ENCODE measurements at places on chromosomes 3 and 15.

DNA sequence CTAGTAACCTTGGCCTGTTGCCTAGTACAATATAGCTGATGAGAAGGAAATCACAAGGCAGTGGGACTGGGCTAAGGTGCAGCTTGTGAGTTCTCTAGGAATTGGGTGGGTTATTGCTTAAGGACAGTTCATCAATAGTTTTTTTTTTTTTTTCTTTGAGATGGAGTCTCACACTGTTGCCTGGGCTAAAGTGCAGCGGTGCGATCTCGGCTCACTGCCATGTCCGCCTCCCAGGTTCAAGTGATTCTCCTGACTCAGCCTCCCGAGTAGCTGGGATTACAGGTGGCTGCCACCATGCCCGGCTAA lies 11.5 kb downstream of the ACKR2 start:
- DNase-seq = no peak

- DNase-seq = no peak
Observed at GRCh38 chr3:178393824-178394223, 142.4 kb upstream of the KCNMB2 start.

DNA sequence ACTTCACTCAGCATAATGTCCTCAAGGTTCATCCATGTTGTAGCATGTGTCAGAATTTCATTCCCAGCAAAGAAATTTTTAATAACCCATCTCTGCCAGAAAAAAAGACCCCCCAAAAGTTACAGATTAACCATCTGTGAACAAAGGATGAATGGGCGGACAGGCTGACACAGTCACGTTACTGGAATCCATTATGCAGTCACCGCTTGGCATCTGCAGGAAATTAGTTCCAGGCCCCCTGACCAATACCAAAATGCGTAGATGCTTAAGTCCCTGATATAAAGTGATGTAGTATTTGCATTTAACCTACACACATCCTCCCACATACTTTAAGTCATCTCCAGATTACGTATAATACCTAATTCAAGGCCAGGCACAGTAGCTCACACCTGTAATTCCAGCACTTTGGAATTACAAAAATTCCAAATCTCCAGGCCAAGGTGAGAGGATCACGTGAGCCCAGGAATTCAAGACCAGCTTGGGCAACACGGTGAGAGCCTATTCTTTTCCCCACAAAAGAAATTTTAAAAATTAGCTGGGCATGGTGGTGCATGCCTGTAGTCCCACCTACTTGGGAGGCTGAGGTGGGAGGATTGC lies 1.5 kb upstream of the SLC12A8 start:
- DNase-seq = no peak

DNA sequence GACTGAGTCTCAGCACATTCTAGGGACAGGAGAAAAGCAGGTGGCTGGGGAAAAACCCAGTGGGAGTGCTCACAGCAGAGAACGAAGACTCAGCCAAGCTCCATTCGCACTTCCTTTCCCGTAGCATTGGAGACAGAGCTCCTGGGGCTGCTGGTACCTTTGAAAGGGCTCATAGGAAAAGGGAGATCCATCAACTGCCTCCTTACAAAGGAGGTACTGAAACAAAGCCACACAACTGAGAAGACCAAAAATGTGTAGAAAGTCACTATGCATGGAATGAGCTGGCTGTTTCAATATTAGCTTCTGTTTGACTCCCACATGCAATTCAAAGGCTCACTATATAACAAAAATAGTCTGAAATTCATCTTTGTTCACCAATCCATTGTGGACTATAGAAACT lies 16.9 kb downstream of the STIMATE start:
- no peak for DNase-seq

GRCh38 chr3:15585111-15585845 lies 16.1 kb downstream of the HACL1 start:
- no peak for DNase-seq

DNA sequence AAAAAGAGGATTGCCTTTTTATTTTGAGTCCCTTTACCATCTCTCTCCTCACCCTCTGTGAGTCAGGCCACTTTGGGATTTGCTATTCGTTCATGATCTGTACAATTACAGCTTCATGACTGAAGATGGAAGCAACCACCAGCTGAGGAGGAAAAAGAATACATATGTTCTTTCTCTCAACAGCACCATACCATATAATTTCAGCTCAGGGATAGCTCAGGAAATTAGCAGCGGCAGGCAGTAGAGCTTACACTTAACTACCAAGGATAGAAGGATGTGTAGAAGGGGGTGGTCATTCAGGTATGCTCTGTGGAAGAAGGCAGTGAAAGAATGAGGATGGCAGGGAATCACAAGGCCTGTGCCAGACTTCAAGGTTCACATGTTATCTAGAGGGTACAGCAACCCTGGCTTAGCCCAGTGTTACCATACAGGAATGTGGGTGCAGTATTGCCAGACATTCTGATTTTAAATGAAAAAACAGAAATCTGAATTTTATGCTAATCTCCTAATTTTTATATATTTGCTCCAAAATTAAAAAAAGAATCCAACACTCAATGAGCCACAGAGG lies 17.9 kb downstream of the PLS1 start:
- no peak for DNase-seq

GRCh38 chr3:172328282-172328681 lies 120.0 kb downstream of the GHSR start:
- no peak for DNase-seq

GRCh38 chr3:82055792-82056191 lies 294.3 kb upstream of the GBE1 start:
- no peak for DNase-seq

GRCh38 chr3:151362751-151363174 lies 21.8 kb downstream of the P2RY12 start:
- no peak for DNase-seq

GRCh38 chr15:67119238-67119846 lies 53.9 kb downstream of the SMAD3 start:
- no peak for DNase-seq

DNA sequence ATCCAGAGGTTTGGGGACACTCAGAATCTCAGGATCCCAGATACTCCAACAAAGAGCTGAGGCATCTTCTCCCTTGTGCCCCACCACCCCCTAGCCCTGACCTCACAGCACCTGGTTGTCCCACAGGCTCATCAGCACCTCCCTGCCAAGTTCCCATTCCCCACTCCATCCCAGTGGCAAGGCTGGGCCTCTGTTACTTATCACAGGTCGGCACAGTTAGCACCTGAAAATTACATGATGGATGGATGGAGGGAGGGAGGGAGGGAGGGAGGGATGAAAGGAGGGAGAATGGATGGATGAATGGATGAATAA lies 12.8 kb downstream of the MYL3 start:
- peak; percentile 34 for DNase-seq

DNA sequence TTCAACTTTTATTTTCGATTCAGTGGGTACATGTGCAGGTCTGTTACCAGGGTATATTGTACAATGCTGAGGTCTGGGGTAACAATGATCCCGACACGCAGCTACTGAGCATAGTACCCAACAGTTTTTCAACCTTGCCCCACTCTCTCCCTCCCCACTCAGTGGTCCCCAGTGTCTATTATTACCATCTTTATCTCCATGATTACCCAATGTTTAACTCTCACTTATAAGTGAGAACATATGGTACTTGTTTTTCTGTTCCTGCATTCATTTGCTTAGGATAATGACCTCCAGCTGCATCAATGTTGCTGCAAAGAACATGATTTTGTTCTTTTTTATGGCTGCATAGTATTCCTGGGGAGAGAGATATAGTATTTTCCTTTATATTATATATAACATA lies 75.7 kb upstream of the EPHB3 start:
- no peak for DNase-seq

GRCh38 chr3:128480278-128480677 lies 12.7 kb downstream of the GATA2 start:
- peak; percentile 37 for DNase-seq

GRCh38 chr15:96473556-96473955 lies 143.1 kb downstream of the NR2F2 start:
- DNase-seq = no peak

DNA sequence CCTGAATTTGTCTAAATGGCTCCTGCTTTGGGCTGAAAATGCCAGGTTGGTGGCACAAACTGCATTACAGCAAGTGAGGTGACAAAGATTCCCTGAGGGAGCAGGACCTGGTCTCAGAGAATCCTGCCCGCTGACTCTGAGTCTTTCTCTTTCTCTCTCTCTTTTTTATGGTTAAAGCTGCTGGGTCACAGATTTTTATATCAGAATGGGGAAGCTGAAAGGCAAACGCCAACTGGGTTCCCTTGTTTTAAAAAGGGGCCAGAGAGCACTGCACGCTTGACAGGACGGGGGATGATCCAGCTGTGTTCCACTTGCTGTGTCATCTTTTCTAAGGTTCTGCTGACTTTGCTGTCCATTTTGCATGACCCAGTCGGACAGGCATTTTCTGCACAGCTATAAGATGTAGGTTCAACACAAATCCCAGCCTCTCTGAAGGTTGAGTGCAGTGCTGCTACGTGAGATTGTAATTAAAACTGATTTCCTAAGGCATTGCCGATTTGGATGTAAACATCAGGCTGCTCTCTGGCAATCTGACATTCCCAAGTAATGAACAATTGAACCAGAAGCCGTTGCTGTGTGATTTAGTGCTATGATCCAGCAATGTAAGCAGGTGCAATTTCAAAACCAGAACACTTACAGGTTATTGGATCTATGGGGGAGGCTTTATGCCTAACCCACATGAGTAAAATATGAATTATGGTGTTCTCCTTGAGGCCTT lies 25.8 kb downstream of the ARHGEF3 start:
- no peak for DNase-seq

DNA sequence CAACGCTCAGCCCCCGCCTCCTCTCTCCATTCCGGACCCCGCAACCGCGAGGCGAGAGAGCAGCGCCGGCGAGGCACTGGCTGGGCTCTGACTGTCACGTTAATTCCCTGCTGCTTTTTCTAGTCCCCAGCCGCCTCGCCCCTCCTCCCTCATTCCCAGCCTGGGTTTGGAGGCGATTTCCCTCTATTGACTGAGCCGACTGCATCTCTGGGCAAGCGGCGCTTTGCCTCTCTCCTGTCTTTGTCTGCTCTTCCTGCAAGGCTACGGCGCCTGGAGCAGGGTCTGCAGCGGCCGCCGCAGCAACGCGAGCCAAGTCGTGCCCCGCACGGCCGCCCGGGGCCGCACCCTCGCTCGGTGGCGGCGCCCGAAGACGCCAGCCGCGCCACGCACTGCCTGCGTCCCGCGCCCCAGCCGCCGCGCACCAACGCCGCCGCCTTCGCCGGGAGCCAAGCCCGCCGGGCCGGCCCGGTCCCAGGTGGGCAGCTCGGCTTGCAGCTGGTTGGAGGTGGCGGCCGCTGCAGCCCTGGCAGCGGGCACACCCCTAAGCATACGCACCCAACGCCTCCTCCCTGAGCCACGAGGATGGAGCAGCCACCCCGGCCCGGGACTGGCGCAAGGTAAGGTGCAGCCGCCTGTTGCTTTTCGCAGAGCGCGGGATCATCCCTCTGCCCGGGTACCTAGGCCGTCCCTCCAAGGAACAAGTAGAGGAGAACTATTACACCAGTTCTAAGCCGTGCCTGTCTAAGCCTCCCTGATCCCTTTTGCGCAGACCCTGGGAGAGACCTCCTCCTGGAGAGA lies at the start of gene LRRC3B:
Gene LRRC3B, plus strand, starts transcription at position 152 of the 798 bp plus-strand sequence. CDS start 86,901 bp downstream, outside the sequence.
- no peak for DNase-seq

GRCh38 chr3:99747915-99748314 lies 69.7 kb upstream of the CMSS1 start:
- no peak for DNase-seq

- DNase-seq = no peak
Observed at GRCh38 chr3:181764544-181764943, 52.8 kb downstream of the SOX2 start.

- no peak for DNase-seq
Observed at GRCh38 chr3:72862314-72863090, 14.3 kb upstream of the SHQ1 start.

DNA sequence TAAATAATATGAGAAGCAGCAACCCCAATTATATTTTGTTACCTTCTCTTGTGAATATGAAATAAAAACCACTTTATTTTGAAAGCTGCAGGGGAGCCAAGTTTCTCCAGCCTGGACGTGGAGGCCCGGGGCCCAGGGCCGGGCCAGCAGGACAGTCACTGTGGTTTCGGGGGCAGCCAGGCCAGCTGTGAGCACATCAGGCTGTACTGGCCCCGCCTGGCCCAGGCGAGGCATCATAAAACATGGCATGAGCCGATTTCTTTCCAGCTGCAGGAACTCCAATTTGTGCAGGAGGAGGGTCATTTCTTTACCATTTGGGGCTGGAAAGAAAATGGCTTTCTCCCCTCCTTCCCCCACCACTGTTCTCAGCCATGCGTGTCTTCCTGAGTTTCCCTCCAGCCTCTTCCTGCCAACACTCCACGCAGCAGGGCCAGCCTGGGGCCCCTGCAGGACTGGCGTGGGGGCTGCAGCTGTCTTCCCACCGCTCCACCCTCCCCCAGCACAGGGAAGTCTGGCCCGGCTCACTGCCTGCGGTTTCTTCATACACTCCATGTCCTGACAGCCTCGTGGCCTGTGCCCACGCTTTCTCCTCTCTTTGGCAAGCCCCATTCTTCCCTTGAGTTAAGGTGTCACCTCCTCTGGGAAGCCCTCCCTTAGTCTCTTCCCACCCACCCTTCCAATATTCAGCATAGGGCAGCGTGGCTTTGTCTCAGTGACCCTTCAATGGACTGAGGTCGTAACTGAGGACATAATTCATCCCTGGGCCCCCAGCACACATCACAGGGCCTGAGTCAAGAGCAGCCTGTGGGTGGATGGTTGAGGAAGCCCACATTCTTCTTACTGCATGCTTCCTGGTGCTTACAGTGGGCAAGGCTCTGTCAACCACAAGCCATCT lies 135.8 kb downstream of the CHSY1 start:
- DNase-seq = peak; percentile 77

DNA sequence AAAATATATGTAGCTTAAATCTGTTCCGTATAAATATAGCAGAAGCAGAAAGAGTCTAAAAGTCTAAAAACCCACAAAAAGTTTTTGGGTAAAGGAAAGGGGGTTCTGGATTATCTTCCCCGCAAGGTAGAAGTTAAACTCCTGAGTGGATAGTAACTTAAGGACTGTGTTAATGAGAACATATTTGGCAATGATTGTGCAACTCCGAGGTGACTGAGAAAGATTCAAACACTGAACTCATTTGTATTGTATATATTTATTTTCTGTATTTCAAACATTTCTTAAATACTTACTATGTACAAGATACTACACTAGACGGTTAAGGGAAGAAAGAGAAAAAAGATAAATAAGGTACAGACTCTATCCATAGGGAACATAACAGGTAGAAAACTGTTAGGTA lies 72.7 kb upstream of the PPIB start:
- no peak for DNase-seq

GRCh38 chr3:125647318-125648014 lies 52.2 kb upstream of the OSBPL11 start:
- no peak for DNase-seq

GRCh38 chr3:100634493-100635272 lies 25.3 kb downstream of the ADGRG7 start:
- no peak for DNase-seq

GRCh38 chr3:4270720-4271119 lies 32.4 kb upstream of the SETMAR start:
- DNase-seq = no peak

- DNase-seq = no peak
Observed at GRCh38 chr3:16183601-16184270, 9.3 kb downstream of the GALNT15 start.
